ENCODE measurements at places on chromosomes 2 and 18. TPM values are rescaled to one million over a fixed set of nuclear protein-coding genes. Genes with fewer than 3 reads are reported as not detected.

Gene DLX1
- 1.6 TPM for total RNA-seq

Gene CHRND
- total RNA-seq: not detected

Gene CYP27C1
- total RNA-seq: under 0.01 TPM

Gene PLCD4
- 2.0 TPM for total RNA-seq

Gene FAP
- total RNA-seq: 172 TPM

Measured in smooth muscle cell of the pulmonary artery (primary cell).